ENCODE measurements at places on chromosomes 3 and 15.

GRCh38 chr3:23884481-23884880 is 32.3 kb downstream of the NKIRAS1 start:
- DNase-seq = no peak

GRCh38 chr3:64957408-64958198 is 269.8 kb upstream of the ADAMTS9 start:
- DNase-seq = no peak

GRCh38 chr3:31370380-31370666 is 162.4 kb upstream of the STT3B start:
- DNase-seq = no peak

DNA sequence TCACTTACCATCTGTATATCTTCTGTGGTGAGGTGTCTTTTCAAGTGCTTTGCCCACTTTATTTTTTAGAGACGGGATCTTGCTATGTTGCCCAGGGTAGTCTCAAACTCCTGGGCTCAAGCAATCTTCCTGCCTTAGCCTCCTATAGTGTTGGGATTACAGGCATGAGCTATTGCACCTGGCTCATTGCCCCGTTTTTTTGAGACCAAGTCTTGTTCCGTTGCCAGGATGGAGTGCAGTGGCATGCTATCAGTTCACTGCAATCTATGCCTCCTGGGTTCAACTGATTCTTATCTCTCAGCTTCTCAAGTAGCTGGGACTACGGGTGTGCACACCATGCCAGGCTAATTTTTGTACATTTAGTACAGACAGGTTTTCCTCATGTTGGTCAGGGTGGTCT is 52.5 kb upstream of the TTBK2 start:
- no peak for DNase-seq

GRCh38 chr3:49181351-49181750 is 10.0 kb downstream of the KLHDC8B start:
- DNase-seq = no peak

GRCh38 chr3:13530241-13531009 is 18.5 kb upstream of the FBLN2 start:
- DNase-seq = no peak
